ENCODE measurements at places on chromosomes 12 and 14.

DNA sequence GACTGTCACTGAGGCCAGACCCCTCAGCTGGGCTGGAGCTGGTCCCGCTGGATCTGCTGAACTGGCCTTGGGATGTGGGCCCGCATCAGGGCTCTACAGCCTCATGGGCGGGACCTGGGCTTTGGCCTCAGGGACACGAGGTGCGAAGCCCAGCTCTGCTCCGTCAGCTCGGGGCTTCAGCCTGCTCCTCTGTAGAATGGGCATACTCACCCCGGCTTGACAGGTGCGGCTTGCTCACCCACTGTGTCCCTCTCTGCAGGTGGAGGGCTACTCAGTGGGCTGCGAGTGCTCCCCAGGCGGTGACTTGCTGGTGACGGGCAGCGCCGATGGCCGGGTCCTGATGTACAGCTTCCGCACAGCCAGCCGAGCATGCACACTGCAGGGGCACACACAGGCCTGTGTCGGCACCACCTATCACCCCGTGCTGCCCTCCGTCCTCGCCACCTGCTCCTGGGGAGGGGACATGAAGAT is 57.6 kb downstream of the BEGAIN start:
- DNase-seq = no peak

- DNase-seq = no peak
Observed at GRCh38 chr12:10243818-10244520, 31.3 kb downstream of the GABARAPL1 start.

DNA sequence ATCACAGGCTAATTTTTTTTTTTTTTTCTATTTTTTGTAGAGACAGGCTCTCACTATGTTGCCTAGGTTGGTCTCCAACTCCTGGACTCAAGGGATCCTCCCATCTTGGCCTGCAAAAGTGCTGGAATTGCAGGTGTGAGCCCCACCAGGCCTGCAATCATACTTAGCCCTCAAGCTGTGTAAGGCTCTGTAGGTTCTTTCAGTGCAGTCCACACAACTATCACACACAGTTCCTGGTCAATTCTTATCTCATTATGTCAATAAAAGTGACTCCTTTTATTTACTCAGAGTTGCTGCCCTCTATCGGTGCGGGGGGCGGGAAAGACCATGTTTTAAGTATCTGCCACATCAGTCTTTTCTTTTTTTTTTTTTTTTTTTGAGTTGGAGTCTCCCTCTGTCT is 29.0 kb downstream of the SLC2A3 start:
- DNase-seq = no peak

- DNase-seq = no peak
Observed at GRCh38 chr12:126107659-126108058, 1042.4 kb downstream of the AACS start.

DNA sequence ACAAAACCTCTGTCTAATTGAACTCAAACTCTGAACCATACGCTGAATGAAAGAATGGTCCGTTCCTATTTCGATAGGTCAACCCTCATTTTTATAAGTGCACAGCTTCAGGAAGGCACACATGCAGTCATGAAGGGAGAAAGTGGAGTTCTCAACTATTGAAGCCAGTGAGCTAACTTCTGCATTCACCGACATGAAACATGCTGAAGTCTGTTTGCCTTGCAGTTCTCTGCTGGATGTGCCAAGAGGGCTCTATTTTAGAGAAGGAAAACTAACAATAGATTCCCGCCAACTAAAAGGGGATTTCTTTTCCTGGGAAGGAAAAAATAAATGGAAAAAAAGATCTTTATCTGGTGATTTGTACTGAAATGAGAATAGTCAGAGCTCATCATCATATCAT is 191.0 kb upstream of the PLEKHG7 start:
- no peak for DNase-seq

DNA sequence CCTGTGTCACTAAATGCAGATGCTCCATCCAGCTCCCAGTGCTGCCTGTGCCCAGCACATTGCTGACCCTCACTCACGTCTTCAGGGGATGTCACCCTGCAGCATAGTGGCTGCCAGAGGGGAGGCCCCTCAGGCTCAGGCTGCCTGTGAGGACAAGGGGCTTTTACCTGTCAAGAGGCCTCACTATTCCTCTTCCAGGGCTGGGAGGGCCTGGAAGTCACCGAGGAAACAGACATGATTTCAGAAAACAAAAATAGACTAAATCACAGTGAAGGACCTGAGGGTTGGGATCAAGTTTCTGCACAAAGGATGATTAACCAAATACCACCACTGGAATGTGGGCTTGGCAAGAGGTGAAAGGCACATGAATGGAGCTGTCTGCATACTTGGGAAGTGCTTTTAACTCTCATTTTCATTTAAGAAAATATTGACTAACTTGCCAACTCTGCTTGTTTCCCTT is 1202.3 kb downstream of the BCL11B start:
- DNase-seq = no peak

DNA sequence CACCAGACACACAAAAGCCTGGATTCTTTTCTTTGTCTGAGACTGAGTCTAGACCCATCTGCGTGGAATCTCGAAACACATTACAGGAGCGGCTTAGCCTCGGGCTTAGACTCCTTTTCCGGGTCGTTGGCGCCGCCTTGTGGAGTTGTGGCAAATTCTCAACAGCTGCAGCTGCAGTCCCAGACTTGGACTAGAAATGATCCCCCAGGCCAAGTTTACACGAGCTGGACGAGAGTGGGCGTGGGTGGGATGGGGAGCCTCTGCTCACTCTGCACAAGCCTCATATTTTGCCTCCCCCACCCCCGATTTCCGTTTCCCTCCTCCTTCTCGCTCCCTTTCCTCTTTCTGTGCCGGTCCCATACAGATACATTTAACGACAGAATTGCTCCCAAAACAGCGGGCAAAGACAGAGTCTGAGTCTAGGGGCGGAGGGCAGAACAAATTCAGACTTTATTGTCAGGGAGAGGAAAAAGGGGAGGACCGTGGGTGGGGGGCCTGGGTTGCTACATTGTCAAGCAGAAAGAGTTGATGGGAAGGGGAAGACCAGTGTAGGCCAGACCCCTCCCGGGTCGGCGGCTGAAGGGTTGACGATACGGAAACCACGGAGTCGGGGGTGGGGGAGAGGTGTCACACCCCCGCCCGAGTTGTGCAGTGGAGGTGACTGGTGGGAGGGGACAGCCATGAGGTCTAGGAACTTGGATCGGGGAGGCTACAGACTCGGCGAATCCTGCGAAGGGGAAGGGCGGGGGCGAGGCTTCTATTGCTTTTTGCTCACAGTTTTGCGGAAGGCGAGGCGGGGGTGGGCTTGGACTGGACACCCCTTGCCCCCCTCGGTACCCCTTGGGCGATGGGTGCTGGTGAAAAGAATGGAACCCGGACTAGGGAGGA is 4.7 kb upstream of the GPR84 start:
- DNase-seq = peak; percentile 94

Data from ovary (tissue), 10 donors.